ENCODE measurements at places on chromosomes 5 and 9. TPM values are rescaled to one million over a fixed set of nuclear protein-coding genes. Genes with fewer than 3 reads are reported as not detected.

Gene SLC4A9
- total RNA-seq = not detected

Gene LRRC70
- total RNA-seq = 1.4 TPM

Gene NTNG2
- total RNA-seq = 13.0 TPM

Gene FBXW5
- total RNA-seq = 143 TPM

Gene IRGM
- not detected for total RNA-seq

Gene SLC24A2
- total RNA-seq = under 0.01 TPM

Gene CDC25C
- 1.8 TPM for total RNA-seq

Gene PAEP
- total RNA-seq = not detected

Gene GABRA1
- not detected for total RNA-seq

Gene PDE6A
- under 0.01 TPM for total RNA-seq

Gene ANKRD20A1
- not detected for total RNA-seq

Gene MRPS27
- total RNA-seq = 98.1 TPM

Gene CCL28
- 15.6 TPM for total RNA-seq

Gene EFCAB9
- not detected for total RNA-seq

Gene CYFIP2
- 4.7 TPM for total RNA-seq

Gene C5orf58
- total RNA-seq = not detected

Gene JAKMIP2
- total RNA-seq = 1.1 TPM

Gene MSANTD3
- total RNA-seq = 76.3 TPM

Gene ANXA1
- 803 TPM for total RNA-seq
